GM19239 (cell line): ENCODE measurements at places on chromosomes 1 and 21.
A peak's percentile ranks its signal among the peaks of the same experiment; 100 is the strongest.

DNA sequence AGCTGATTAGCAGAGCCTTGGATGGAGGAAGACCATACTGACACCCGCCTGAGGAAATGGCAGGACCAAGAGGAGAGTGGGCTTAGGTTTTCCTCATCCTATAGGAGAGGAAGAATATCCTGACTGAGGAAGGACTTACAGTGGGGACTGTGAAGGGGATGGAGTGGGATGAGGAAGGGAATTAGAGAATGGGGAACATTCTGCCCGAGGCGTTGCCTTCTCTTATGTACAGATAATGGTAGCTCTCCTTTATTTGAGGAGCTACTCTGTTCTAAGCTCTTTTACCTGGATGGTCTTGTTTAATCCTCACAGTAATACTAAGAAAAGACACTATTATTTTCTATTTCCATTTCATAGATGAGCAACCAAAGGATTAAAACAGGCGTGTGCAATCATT lies 56.0 kb downstream of the OLFML3 start:
- no peak for DNase-seq

GRCh38 chr1:223653015-223653414 lies 12.5 kb downstream of the CAPN8 start:
- no peak for DNase-seq

GRCh38 chr1:42176902-42177519 lies 12.5 kb upstream of the GUCA2A start:
- peak; percentile 44 for DNase-seq

DNA sequence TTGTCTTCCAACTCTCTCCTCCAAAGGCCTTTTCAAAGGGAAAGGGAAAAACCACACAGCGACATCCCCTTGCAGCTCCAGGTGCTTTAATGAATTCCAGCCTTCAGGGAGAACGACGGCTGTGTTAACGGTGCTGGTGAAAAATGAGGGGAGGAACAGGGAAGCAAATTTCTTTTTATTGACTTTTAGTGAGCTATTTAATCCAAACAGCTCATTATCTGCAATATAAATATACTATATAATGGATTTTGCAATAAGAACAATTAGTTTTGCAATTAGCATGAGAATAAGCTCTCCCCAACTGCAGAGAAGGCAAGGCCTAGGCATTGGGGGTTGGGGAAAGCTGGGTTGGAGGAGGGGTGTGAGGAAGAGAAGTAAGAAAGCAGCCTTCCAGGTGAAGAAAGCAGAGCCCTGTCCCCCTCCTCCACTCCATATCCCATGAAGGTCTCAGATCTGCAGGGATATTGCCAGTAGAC lies 159.0 kb upstream of the ZC3H12A start:
- DNase-seq = no peak

GRCh38 chr1:171796592-171796991 lies 15.1 kb downstream of the METTL13 start:
- no peak for DNase-seq

GRCh38 chr1:228402641-228403025 lies 4.0 kb downstream of the TRIM11 start:
- DNase-seq = no peak

DNA sequence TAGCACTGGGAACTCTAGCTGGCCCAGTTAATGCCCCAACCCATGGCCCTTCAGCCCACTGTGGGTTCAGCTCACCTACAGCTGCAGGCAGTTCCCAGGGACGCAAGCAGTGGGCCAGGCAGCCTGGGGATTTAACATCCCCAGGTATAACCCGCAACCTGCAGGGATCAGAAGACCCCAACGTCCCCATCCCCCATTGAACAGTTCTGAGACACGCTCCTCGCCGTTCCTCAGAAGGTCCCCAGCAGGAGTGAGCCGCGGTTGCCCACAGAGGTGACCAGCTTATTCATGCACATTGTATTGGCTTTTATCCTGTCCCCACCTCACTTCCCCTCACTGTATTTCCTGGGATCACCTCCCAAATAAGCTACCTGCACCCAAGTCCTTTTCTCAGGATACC lies 5.0 kb upstream of the MATN1 start:
- no peak for DNase-seq

- no peak for DNase-seq
Observed at GRCh38 chr1:182301467-182302198, 90.0 kb downstream of the GLUL start.

DNA sequence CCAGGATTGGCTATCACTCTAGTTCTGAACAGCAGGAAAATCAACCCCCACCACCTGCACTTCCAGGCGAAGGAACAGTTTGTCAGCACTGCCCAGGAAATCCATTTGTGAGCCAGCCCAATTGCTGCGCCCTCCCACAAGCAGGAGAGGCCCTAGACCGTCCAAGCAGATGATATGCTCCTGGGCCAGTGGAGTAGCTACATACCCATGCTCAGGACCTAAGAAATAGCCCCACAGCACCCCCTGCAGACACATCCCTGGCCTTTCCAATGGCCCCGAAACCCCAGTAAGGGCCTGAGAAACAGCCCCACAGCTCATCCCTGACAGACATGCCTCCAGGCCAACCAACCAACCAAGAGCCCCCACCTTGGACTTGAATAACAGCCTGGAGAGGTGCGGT lies 111.5 kb upstream of the ZC3H11B start:
- DNase-seq = no peak

- DNase-seq = no peak
Observed at GRCh38 chr21:45088729-45089128, 14.3 kb downstream of the ADARB1 start.

DNA sequence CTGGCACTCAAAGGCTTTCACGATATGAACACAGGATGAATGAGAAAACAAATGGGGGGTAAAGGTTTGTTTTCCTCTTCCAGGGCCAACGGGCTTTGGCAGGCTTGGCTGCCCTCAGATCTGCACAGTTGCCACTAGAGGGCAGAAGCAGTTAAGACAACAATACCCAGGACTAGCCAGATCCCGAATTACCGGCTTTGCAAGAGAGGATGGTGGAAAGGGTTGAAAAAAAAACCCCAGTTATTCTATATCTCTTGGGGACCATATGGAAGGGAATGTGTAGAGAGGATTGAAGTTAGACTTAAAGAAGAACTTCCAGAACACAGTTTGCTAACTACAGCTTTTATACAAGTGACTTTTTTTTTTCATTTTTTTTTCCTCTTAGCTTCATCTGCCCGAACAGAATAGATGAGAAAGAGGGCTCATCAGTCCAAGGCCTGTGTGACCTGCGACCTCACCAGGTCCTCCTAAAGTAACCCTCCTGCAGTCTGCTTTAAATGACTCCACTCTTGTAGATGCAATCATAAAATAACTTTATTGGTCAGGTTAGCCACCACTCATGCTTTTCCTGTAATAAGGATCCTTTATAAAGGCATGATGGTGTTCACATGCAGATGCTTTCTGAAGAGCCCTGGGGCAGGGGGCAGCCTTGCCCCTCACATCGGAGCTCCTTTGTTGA lies 10.7 kb downstream of the FMOD start:
- peak; percentile 74 for DNase-seq

GRCh38 chr1:234938135-234938534 lies 190.5 kb downstream of the TOMM20 start:
- no peak for DNase-seq

- DNase-seq = no peak
Observed at GRCh38 chr1:55331351-55331750, 116.2 kb upstream of the USP24 start.

- DNase-seq = no peak
Observed at GRCh38 chr1:230243583-230244353, 176.7 kb downstream of the GALNT2 start.

- no peak for DNase-seq
Observed at GRCh38 chr1:168180148-168180524, 1.4 kb downstream of the TIPRL start.

- no peak for DNase-seq
Observed at GRCh38 chr21:37503848-37504467, 137.4 kb downstream of the DYRK1A start.

DNA sequence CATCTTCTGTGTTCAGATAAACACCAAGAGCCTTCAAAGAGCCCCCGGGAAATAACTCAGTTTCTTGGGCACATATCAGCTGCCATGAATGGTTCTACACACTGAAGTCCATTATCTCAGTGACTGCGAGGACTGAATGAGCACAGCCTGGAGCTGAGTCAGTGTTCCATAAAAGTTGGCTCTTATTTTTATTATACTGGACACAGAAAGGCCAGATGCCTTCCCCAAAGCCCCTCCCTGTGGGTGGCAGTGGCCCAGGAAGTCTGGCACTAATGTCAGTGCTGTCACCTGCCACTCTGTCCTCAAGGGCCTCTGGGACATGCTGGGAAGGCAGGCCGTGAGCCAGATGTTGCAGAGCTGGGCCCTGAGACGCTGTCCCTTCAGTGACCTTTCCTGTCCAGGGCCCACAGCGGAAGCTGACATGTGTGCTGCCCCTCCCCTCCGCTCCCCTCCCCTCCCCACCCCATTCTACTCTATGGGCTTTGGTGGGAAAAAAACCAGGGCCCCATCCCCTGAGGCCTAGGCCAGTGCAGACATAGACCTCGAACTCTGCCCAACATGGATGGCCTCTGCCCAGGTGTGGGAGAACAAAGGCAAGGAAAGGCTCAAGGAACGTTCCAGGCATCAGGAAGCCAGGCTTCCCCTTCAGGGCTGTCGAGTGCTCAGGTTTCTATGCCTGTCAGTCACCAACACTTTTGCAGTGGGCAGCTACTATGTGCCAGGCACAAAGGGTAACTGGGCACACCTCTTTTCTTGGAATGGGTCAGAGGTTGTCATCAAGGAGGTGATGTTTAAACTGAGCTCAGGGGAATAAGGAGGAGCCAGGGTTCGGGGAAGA lies 22.4 kb upstream of the NPPB start:
- no peak for DNase-seq

DNA sequence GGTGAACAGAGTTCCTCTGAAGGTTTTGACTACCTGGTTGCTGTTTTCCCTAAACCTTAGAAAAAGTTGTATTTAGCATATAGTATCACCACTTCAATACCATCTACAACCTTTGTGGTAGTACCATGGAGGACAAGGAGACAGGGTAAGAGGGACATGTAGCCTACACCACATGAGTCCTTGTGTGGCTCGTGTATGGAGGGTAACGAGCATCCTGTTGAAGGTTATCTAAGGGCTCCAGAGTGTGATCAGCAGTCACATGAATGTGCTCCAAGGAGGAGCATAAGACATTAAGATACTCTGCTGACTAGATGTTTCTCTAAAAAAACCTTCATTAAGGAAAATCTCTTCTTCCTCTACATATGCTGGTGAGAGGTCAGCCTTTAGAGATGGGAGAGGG lies 67.3 kb downstream of the VCAM1 start:
- DNase-seq = no peak
